GDM1 (cell line): ENCODE measurements at places on chromosomes 7 and 10.

GRCh38 chr10:46226232-46226631 lies 60.6 kb upstream of the ANTXRL start:
- no peak for DNase-seq

GRCh38 chr10:75726522-75727483 lies 295.4 kb downstream of the LRMDA start:
- no peak for DNase-seq

DNA sequence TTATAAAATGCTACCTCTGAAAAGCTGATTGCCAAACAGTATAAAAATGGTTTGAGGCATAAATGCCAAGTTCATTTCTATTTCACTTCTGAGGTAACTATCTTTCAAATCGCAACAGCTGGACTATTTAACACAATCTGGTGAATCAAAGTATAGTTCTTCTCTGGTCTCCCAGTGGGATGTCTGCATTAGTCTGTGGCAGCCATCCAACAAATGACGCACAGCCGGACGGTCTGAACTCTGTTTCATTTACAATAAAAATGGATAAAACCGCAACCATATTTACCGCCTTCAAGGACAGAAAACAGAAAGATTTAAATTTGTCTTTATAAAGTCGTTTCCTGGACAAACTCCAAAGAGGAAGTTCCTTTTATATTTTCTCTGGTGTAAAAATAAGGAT lies 41.9 kb downstream of the ENO4 start:
- no peak for DNase-seq

DNA sequence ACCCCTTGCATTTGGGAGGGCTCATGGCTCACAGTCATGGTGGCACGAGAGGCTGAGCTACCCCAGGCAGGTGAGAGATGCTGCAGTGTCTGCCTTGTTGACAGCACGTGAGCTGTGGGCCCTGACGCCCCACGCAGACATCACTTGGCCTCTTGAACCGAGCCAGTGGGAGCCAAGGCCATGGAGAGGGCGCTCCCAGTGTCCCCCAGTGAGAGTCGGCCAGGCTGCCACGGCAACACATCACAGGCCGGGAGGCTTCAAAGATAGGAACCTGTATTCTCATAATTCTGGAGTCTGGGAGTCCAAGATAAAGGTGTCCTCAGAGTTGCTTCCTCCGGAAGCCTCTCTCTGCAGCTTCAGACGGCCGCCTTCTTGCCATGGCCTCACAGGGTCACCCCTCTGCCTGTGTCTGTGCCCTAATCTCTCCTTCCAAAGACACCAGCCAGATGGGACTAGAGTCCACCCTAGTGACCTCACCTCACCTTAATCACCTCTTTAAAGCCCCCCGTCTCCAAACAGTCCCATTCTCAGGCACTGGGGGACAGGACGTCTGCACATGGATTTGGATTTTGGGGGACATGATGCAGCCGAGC lies 119.6 kb downstream of the KLF6 start:
- no peak for DNase-seq

DNA sequence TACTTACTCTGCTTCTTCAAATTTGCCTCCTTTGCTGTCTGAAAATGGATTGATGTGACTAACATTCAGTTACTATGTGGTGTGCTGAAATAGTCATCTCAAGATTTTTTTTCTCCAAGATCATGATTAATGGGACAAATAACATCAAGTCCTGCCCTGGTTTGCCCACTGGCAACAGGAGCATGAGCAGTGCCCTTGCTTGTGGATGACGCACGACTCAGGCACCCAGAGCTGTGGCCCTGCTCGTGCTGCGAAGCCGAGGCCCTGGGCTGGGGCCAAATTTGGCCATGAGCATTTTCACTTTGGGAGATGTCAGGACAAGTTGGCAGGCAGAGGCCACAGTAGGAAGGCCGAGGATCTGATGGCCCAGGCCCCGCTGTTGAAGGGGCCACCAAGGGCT lies 239.8 kb upstream of the IGFBP3 start:
- DNase-seq = no peak

DNA sequence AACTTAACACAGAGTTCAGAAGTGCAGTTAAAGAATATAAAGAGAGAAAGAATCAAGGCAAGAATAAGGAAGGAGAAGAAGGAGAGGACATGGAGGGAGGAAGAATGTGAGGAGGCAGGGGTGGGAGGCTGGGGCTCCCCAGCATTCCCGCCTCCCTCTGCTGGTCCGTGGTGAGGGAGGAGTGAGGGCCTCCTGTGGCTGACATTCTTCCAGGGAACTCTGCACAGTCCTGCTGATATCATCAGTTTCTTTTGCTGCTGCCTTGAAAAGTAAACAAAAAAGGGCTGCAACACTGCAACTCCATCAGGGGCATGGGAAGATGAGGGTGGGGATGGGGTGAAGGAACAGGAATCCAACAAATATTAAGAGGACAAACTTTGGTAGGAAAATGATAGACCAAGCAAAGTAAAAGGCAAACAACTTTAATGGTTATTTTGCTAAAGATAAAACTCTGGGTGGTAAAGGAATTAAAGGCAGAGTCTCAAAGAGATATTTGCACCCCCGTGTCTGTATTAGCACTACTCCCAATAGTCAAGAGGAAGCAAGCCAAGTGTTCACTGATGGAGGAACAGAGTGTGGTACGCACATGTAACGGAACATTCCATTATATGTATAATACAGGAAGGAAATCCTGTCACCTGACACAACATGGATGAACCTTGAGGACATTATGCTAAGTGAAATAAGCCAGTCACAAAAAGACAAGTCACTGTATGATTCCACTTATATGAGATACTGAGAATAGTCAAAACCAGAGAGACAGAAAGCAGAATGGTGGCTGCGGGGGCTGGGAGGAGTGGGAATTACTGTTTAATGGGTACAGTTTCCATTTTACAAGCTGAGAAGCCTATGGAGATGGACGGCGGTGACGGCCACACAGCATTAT lies 8.0 kb upstream of the SPOCK2 start:
- DNase-seq = no peak

DNA sequence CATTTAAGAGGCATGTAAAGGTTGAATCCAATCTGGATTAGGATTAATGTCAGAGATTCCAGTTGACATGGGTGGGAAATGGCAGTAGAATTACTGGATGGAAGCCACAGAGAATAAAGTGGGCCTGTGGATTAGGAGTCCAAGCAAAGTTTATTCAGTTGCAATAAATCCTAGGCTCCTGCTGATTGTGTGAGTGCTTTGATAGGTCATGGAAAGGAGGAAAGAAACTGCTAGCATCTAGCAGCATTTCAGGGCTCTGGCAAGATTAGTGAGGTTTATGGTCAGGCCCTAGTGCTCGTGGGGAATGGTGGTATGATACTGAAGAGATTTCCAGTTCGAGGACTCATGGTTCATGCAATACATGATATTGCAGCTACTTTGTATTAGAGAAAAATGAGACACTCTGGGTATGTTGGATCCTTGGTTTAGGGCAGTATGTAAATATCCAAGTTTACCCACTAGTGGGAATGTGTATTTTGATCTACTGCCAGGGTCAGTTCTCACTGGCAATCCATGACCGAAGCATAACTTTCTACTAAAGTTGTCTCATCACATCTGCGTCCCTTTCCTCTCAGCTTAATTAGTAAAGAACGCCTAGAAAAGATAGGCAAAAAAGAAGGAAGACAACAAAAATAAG lies 235.0 kb downstream of the SUGCT start:
- DNase-seq = no peak

GRCh38 chr7:16970732-16971482 lies 89.1 kb upstream of the AGR3 start:
- no peak for DNase-seq

GRCh38 chr7:130337410-130337971 lies 7.1 kb upstream of the CPA5 start:
- no peak for DNase-seq

DNA sequence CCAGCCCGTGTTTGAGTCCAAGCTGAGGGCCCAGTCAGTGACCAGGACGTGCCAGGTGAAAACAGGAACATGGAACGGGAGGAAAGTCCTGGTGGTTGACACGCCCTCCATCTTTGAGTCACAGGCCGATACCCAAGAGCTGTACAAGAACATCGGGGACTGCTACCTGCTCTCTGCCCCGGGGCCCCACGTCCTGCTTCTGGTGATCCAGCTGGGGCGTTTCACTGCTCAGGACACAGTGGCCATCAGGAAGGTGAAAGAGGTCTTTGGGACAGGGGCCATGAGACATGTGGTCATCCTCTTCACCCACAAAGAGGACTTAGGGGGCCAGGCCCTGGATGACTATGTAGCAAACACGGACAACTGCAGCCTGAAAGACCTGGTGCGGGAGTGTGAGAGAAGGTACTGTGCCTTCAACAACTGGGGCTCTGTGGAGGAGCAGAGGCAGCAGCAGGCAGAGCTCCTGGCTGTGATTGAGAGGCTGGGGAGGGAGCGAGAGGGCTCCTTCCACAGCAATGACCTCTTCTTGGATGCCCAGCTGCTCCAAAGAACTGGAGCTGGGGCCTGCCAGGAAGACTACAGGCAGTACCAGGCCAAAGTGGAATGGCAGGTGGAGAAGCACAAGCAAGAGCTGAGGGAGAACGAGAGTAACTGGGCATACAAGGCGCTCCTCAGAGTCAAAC lies 5.2 kb downstream of the GIMAP5 start:
- DNase-seq = no peak

DNA sequence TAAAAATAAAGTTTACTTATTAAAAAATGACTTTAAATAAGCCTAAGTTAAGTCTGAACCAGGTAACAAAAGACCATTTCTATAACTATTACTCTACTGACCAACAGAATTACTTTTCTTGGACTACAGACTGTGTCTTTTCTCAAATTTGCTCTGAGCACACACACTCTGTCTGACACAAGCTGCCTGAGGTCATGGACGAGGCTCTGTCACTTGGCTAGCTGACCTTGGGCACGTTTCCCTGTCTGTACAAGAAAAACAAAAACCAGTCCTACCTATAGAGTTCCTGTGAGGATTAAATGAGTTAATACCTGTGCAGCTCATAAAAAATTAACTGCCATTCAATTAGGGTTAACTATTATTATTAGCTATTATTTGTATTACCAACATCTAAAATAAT lies 22.9 kb downstream of the ATE1 start:
- no peak for DNase-seq

DNA sequence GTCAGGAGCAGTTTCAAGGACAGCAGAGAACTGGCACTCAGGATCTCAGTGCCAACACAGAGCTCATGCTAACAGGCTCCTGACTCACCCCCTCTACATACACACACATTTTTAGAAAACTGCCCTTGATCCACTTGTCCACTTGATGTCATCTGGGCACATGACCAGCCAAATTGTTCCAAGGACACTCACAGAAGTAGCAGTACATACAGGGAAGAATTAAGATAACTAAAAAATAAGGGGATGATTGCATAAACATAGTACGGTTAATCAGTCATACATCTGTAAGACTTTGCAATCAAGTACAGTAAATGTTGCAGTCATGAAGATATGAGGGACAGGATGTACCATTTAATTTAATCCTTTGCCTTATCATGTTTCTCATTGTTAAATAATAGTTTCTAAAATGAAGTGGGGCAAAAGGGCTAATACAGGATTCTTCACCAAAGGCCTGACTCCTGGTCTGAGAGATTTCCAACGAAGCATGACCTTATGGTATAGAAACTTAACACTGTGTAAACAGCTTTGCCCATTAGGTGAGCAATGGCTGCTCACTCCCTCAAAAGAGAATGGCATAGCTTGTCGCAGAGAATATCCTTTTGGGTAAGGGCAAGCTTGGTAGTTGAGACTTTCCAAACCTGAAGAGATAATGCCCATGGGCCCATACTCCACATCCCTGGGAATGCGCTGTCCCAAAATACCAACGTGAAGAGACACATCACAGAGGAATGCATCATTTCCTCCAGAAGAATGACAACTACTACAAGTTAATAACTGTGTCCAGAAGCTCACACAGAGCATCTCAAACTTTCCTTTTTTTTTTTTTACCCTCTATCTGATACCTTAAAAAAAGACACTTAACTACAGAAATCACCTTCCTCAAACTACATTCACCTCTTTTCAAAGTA lies 94.1 kb downstream of the ARMH3 start:
- DNase-seq = no peak

DNA sequence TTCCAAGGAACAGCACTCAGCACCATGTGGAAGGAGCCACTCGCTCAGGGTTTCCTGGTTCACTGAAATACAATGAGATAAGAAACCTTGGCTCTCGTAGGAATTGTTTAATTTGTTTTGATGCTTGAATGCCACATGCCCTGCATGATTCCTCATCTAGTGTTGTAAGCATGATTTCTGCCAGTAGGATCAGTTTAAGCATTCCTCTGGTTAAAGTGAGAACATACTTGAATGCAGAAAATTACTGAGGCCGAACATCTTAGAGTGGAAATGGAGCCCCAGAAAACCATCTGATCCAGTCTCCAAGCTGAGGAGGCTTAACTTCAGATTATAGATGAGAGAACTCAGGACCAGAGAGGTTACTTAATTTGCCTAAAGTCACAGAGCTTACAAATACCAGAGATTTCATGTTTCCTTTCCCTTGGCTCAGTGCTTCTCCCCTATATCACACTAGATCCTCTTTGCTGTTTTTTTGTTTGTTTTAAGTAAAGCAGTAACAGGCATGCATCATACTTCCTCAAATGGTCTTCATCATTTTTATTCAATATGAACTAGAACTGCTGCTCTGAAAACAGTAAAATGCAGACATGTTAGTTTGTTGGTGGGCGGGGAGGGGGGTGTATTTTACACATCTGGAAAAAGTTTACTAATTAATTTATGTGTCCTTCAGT lies 125.1 kb downstream of the ADAM12 start:
- DNase-seq = no peak

DNA sequence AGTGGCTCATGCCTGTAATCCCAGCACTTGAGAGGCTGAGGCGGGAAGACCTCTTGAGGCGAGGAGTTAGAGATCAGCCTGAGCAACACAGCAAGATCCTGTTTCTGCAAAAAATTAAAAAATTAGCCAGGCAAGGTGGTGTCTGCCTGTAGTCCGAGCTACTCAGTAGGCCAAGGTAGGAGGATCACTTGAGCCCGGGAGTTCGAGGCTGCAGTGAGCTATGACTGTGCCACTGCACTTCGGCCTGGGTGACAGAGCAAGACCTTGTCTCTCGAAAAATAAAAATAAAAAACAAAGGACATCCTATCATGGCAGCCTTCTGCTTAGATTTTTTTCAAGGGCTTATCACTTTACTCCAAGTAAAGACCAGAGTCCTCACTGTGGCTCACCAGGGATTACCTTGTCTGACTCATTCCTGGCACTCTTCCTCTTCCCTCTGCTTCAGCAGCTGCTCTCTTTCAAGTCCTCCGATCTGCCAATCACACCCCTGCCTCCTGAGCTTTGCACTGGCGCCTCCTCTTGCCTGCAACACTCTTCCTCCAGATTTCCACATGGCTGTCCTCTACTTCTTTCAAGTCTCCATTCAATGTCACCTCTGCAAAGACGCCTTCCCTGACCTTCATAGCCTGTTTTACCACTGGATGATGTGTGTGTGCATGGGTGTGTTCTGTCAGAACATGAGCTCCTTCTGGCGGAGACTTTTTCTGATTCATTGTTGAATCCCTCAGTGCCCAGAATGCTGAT lies 7.7 kb downstream of the PRTFDC1 start:
- no peak for DNase-seq

- DNase-seq = no peak
Observed at GRCh38 chr7:92631850-92632487, 41.8 kb upstream of the FAM133B start.

DNA sequence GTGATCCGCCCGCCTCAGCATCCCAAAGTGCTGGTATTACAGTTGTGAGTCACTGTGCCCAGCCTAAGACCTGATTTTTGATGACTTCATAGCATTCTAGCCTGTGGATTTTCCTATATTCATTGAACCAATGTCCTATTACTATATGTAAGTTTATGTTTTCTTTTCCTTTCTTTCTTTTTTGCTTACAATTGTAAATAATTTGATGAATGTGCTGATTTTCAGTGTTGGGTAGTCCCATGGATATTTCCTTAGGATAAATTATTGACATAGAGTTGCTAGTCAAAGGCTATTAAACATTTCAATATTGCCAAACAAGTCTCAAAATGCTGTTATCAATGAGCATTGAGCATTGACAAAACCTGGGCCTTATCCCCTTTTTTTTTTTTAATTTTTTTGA lies 9.9 kb upstream of the PHYH start:
- DNase-seq = no peak
